Muscle of arm (tissue), 14 donors: ENCODE measurements at places on chromosomes 6 and 20.

- DNase-seq = no peak
These were observed 411.8 kb downstream of the PREX1 start for GRCh38 chr20:48416002-48416401.

GRCh38 chr6:5379647-5380242 lies 118.4 kb downstream of the FARS2 start:
- DNase-seq = no peak

DNA sequence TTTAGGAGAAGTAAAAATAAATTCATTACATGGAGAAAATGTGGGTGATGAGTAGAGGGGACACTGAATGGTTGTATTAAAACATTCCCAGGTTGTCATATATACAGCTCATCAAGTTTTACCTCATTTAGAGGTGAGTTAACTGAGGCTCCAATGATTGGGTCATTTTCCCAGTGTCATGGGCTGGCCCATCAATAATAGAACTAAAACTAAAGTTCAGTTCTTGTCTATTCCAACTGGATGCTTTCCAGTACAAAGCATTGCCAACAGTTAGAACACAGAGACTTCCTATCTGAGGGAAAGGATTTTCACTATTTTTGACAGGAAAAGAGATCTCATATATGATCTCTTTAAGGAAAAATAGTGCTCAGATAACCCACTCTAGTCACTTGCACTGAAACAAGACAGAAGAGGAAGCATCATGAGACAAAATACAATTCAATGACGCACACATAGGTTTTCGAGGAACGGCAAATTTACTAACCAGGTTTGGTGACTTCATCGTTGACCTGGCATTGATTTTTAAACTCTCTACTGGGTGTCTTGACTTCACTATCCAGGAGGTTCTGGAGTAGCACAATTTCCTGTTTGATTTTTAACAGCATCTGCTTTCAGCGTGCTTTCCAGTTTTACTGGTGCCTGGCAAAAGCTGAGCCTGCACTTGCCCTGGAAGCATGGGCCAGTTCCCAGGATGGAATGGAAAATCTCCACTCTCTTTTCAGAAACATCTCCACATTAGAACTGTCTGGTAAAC lies 195.5 kb upstream of the FBXL4 start:
- DNase-seq = no peak

DNA sequence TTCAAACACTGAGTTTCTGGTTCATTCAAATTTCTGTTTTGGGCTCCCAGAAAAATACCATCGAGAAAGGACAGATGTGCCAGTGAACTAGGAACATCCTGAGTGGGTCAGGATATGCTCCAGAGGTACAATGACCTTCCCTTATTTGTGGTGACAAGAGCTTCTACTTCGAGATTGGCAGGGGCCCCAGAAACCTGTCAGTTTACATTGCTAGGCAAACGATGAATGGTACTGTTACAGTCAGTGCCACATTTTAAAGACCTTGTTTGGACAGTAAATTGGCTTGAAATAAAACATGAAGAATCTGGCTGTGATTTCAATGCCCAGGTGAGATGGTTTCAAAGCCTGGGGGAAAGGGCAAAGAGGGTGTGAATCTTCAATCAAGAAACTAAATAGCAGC lies 454.5 kb upstream of the ID4 start:
- no peak for DNase-seq

GRCh38 chr6:54690596-54690995 lies 156.0 kb upstream of the FAM83B start:
- no peak for DNase-seq

GRCh38 chr20:10259166-10259565 lies 40.5 kb downstream of the SNAP25 start:
- no peak for DNase-seq

DNA sequence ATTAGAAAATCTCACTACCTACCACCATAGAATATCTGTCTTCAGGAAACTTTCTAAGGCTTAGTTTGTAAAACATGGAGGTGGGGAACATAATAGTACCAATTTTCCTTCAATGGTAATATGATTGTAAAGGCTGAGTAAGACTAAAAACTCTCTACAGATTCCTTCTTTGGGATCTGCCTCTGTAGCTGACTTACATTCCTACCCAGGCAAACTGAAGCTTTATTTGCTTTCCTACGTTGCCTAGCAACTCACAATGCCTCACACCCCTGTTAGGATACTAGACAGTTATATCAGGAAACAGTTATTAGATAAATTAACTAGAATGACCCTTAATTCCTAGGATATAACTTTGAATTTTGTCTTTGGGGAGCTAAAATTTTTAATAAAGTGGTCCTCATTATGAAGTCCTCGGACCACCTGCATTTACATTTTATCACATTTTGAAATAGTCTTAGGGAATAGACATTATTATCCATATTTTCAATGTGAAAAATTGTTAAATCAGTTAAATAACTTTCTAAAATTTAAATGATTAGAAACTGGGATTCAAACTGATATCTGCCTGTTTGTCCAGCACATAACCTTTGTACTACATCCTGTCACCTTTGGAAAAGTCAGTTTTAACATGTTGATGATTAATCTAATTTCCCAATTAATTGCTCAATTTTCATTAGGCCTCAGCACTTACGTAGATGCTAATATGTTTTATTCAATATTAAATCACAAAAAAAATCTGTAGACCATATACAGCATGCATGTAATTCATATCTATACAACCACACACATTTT lies 591.4 kb downstream of the RNF144B start:
- peak; percentile 40 for DNase-seq

- no peak for DNase-seq
These were observed 2.1 kb upstream of the PPP1R18 start for GRCh38 chr6:30688569-30688968.

DNA sequence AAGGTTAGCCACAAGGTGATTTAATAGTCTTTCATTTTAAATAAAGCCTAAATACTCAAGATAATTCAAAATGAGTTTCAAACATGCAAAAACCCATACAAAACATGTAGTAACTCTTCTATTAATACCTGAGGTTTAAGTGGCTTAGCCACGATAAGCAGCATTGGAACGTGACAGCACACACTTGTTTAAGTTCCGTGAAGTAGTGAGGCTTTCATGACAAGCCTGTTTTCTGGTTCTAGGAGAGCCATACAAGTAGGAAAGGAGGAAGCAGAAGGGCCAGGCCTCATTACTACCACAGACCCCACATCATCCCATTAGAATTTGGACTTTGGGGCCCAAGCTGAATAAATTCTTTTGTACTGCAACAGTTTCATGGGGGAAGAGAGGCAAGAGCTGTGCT lies 54.3 kb upstream of the PRND start:
- no peak for DNase-seq

- DNase-seq = no peak
These were observed 33.0 kb upstream of the NR2E1 start for GRCh38 chr6:108132863-108133262.

- no peak for DNase-seq
These were observed 13.5 kb upstream of the SNRPC start for GRCh38 chr6:34743625-34744293.

DNA sequence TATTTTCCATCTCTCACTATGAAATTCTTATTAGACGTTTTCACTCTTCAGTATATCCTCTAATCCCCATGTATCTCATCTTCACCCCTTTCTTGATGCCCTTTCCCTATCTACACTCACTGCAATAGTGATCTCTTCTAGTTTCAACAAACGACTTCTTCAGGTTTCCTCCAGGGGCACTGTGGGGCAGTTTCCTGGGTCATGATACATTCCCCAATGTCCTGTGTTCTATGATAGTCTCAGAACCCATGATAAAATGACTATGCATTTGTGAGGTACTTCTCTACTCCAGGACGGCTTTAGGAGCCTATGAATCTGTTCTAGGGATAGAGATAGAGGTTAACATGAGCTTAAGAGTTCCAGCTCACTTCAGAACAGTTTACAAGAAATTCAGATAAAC lies 183.3 kb downstream of the FOXC1 start:
- DNase-seq = no peak
